ENCODE measurements at places on chromosomes 6 and 20.

GRCh38 chr6:111791415-111791814, 81.8 kb downstream of the FYN start:
- DNase-seq, result no peak

GRCh38 chr20:3733119-3733995, 872 bp downstream of the HSPA12B start:
- DNase-seq, result no peak

GRCh38 chr6:103107985-103108384, 1714.5 kb downstream of the GRIK2 start:
- DNase-seq, result no peak

DNA sequence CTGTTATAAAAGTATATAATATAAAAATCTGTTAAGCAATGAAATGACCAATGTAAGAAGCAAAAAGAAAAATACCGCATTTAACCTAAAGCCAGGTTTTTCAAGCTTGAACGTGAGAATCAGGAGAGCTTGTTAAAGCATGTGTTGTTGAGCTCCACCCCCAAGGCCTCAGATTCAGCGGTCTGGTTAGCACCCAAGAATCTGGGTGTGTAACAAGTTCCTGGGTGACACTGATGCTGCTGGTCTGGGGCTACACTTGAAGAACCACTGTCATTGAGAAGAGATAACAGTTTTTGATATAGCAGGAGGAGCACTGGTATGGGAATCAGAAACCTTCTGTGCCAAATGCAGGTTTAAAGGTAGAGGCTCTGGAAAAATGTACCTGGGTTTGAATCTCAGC, 154.0 kb downstream of the ID4 start:
- no peak for DNase-seq

DNA sequence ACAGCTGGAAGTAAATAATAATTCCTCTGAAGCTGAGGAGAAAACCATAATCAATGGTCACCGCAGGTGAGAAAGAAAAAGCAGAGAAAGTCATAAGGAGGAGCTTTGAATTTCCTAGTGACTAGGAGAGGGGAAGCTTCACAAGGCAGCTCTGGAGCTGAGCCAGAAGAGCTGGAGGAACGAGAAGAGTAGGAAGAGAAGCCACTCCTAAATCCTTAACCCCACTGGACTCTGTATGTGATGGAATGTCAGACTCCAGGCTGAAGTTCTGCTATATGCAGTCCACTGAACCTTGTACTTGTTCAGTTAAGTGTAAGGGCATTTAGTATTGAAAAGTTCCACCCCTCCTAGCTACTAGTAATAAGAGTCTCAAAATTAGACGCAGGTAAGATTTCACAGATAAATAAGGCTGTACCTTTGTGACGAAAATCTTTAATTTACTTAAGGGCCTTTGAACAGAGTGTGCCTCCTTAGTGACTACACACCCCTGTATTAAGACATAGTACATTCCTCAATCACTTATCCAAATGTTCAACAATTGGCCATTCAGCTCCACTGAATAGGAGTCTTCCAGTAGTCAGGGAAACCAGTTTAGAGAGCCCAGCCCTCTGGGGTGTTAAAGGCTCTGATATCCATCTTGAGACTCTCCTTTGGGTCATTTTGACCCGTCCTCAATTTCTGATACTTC, 71.4 kb upstream of the UFL1 start:
- no peak for DNase-seq

- no peak for DNase-seq
These were observed 44.2 kb downstream of the KCNK5 start for GRCh38 chr6:39184906-39185580.

- DNase-seq, result no peak
These were observed 6.8 kb upstream of the RIPK1 start for GRCh38 chr6:3061501-3061941.

- no peak for DNase-seq
These were observed 28.9 kb upstream of the SLC35D3 start for GRCh38 chr6:136893187-136893586.

- no peak for DNase-seq
These were observed 210.1 kb upstream of the CCN2 start for GRCh38 chr6:132161283-132161682.

GRCh38 chr6:129766959-129767728, 57.2 kb upstream of the ARHGAP18 start:
- no peak for DNase-seq

DNA sequence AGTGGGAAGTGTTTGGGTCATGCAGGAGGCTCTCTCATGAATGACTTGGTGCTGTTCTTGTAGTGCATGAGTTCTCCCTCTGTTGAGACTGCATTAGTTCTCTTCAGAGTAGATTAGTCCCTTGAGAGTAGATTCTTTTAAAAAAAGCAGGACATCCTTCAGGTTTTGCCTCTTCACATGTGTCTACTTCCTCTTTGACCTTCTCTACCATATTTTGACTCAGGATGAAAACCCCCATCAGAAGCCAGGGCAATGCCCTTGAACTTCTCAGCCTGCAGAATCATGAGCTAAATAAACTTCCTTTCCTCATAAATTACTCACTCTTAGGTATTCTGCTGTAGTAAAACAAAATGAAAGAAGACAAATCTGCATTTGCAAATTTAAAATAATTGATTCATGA, 170.3 kb downstream of the CD109 start:
- DNase-seq, result no peak

DNA sequence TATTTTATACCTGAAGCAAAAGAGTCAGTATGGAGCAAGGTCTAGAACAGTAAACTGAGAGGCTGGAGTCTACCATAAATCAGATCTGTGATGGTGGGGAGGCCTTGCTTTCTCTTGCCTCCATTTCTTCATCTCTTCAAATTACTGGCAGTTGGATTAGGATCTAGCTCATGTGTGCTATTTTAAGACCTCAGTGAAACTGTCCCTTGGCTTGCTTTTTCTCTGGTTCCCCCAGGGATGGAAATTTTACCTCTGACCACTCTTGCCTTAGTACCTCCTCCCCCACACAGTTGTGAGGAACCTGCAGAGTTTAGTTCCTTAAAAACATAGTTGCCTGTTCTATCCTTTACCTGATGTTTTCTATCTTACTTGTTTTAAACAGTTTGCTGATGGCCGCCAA, 8.5 kb downstream of the TMEM14B start:
- DNase-seq, result no peak

DNA sequence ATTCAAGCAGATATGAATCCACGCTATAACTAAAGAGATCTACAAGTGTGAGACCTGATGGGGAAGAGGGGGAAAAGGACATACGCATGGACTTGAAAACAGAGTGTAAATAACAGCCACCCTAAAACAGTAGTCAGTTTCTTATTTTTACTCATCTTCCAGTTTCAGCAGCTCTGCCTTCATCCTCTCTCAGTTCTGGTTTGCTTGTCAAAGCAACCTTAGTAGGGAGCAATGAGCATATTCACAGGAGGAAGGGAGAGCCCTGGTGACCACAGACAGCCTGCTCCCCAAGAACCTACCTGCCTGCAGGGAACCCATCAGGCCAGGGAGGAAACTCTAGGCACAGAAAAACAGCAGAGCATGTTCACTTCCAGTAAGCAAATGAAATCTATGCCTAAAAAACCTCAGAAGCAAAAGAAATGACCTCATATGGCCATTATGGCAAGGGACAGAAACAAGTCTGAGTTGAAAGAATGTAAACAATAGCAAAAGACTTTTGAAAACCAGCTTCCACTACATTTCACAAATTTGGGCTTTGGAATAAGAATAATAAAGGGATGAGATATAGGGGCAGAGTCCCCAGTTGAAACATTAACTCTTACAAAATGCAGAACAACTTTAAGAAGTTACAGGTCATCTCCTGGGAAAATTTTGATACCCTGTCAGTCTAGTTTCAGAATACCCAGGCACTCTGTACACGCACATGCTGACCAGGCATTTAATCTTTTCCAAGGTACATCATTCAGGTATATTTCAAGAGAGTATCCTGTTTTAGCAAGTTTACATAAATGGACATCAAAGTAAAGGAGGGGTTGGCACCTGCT, 120.8 kb upstream of the BCLAF1 start:
- DNase-seq, result peak; percentile 18

DNA sequence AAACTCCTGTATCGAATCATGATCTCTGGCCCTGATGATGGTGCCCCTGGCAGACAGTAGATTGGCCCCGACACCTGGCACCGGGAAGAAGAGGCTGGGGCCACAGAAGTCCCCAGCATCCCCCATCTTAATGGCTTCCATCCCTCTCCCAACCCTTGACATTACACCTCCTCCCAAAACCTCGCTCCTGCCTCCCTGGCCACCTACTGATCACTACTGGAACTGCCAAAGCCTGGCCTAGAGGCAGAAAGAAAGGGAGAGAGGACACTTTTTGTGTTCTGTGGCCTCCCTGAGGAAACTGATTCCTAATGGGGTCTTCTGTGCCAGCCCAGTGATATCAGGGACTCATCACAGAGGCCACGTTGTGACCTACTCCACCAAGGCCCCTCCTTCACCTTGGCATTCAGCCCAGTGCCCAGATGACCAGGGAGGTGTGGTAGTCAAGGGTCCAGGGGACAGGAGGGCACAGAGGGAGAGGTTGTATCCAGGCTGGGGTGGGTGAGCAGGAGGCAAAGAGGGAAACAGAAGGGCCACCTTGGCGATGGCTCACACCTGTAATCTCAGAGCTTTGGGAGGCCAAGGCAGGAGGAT, 6.1 kb downstream of the C20orf173 start:
- DNase-seq, result no peak

DNA sequence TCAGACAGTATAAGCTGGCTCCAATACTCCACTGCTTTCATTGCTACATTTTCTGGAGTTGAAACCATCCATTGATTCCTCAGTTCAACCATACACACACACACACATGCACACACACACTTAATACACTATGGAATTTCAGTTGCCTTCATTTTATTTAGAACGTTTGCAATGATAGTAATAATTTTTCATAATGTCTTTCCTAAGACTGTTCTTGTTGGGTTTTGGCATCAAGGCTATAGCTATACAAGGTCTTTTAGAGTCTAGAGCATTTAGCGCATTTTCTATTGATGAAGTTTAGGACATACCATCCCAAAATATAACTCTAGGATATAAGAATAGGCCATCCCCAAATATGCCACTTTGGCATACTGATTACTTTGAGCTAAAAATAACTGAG, 15.5 kb upstream of the TPD52L1 start:
- DNase-seq, result no peak

GRCh38 chr6:64280569-64280968, 645.0 kb downstream of the PHF3 start:
- DNase-seq, result no peak

DNA sequence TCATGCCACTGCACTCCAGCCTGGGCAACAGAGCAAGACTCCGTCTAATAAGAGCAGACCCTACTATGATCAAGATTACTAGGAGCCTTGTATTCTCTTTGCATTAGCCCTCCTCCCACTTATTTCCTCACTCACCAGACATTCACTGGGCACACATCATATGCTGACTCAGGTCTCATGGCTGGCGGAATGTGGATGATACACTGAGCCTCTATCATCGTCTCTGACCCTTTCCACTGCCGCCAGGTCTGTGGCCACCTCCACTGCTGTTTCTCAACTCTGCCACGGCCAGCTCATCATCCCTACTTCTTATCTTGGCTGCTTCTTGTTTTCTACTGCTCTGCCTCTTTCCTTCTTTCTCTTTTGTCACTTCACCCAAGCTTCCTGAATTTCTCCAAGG, 161.0 kb downstream of the BACH2 start:
- no peak for DNase-seq

- no peak for DNase-seq
These were observed 47.4 kb downstream of the TPD52L1 start for GRCh38 chr6:125200941-125201340.

- no peak for DNase-seq
These were observed at the start of gene NPEPL1 for GRCh38 chr20:58692579-58693225. TSS of gene NPEPL1 (plus strand) at chr20:58692800. CDS start at chr20:58692901, 101 bp downstream.

DNA sequence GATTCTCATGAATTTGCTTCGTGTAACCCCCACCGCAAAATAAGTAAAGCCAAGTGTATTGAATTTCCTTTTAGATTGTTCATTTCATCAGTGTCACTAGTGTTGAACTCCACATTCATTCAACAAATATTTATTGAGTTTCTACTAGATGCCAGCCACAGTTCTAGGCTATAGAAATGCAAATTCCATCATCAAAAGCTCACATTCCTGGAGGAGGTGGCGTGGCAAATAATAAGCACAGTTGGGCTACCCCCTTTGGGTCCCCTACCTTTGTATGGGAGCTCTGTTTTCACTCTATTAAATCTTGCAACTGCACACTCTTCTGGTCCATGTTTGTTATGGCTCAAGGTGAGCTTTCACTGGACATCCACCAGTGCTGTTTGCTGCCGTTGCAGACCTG, 12.7 kb upstream of the ME1 start:
- no peak for DNase-seq

DNA sequence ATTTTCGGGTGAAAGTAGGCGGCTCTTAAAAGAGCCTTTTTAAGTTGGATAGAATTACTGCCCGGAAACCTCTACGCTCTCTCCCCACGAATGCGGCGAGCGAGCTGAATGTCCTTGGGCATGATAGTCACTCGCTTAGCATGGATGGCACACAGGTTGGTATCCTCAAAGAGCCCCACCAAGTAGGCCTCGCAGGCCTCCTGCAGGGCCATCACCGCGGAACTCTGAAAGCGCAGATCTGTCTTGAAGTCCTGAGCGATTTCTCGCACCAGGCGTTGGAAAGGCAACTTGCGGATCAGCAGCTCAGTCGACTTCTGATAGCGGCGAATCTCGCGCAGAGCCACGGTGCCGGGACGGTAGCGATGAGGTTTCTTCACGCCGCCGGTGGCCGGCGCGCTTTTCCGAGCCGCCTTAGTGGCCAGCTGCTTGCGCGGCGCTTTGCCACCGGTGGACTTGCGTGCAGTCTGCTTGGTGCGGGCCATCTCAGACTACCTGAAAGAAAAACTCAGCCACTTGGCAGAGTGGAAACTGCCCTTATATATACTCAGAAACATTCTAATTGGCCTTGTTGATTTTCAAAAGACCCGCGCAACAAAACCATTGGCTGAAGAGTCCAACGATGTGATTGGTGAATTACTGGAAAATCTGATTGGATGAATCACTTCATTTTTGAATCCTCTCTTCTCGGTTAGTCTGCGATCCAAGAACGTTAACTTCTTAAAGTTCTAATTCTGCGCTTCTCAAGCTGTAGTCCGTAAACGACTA, 93.9 kb upstream of the BTN3A2 start:
- DNase-seq, result peak; percentile 95

- DNase-seq, result no peak
These were observed 105.0 kb upstream of the EDN1 start for GRCh38 chr6:12185081-12185673.

GRCh38 chr6:33826537-33826936, 22.7 kb upstream of the MLN start:
- no peak for DNase-seq

DNA sequence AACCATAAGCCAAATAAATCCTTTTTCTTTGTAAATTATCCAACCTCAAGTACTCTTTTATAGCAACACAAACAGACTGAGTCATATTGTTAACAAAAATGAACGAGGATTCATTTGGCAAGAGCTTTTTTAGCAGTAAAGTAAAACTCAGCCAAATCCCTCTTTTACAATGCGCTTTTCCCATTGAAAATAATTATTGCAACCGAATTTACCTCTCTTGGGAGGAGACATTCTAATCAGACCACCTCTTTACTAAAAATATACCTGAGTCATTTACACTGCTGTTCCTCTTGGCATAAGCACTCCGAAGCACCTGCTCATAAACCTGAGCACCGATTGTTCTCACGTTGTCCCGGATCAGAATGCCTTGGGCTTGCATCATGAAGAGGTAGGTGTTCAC, 57.4 kb downstream of the B4GALT5 start:
- DNase-seq, result no peak

- DNase-seq, result no peak
These were observed 1.1 kb downstream of the CTSA start for GRCh38 chr20:45892049-45892825.
